ENCODE measurements at places on chromosomes 3 and 15. TPM values are rescaled to one million over a fixed set of nuclear protein-coding genes. Genes with fewer than 3 reads are reported as not detected.
A peak's percentile ranks its signal among the peaks of the same experiment; 100 is the strongest.

Gene MNS1
- polyA plus RNA-seq: 6.9 TPM

Gene SMCO1
- not detected for polyA plus RNA-seq

Gene EOMES
- polyA plus RNA-seq: 0.22 TPM

Gene GTF2E1
- polyA plus RNA-seq: 5.4 TPM

Gene CA12
- 242 TPM for polyA plus RNA-seq

Gene ZMYND10
- polyA plus RNA-seq: 10.0 TPM

Gene PRR23A
- not detected for polyA plus RNA-seq

Gene CELSR3
- polyA plus RNA-seq: 0.17 TPM

Gene ZNF80
- not detected for polyA plus RNA-seq

Gene NEK10
- polyA plus RNA-seq: 1.0 TPM

Gene FOXL2NB
- polyA plus RNA-seq: not detected

Gene APOD
- 12.9 TPM for polyA plus RNA-seq

Gene GOLGA6L4
- polyA plus RNA-seq: 3.0 TPM

Gene ABHD17C
- 20.6 TPM for polyA plus RNA-seq

Gene MTFMT
- polyA plus RNA-seq: 11.7 TPM

Gene CELF6
- 3.8 TPM for polyA plus RNA-seq

GRCh38 chr3:144375088-144375487 lies 403.5 kb downstream of the DIPK2A start:
- DNase-seq: no peak

GRCh38 chr3:188185717-188186251 lies 31.8 kb downstream of the LPP start:
- no peak for DNase-seq

- no peak for DNase-seq
Measured at GRCh38 chr3:186852994-186853393, 10.5 kb downstream of the ADIPOQ start.

- no peak for DNase-seq
Measured at GRCh38 chr3:53941184-53941583, 49.5 kb upstream of the SELENOK start.

- DNase-seq: peak; percentile 84
Measured at GRCh38 chr15:71651750-71652186, 158.6 kb upstream of the NR2E3 start.

DNA sequence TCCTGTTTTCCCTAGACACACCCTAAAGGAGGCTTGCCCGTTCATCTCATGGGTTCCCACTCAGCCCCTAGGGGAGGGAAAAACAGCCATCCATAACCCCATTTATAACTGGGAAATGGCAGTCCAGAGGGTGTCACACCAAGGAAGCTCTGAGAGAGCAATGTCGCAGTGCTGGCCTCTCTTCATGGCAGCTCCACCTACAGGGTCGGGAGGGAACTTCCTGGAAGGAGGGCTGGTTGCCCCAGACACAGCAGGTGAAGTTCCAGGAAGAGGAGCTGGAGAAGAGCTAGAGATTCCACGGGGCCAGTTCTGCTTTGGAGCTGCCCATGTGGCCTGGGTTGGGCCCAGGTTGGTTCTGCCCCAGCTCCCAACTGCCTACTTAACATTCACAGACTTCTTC lies 22.3 kb upstream of the LINGO1 start:
- DNase-seq: no peak

DNA sequence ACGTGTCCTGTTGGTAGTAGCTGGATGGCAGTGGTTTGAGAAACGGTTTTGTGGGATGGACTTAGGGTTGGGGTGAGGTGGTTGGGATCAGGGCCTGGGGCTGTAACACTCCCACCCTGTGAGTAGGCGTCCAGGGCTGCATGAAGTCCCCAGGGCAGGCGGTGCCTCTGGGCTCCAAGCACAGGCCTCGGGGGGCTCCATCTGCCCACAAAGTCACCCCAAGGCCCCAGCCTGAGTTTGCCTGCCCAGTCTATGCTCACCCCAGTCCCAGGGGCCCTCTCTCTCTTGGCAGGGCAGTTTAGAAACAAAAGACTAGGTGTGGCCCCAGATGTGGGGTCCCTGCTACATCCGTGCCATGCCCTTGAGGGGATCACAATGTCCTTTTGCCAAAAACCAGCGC lies 86.9 kb upstream of the PRR23E start:
- DNase-seq: no peak

GRCh38 chr3:53599771-53600170 lies 105.4 kb downstream of the CACNA1D start:
- DNase-seq: no peak

- DNase-seq: no peak
Measured at GRCh38 chr3:16063603-16064002, 110.9 kb upstream of the GALNT15 start.

- DNase-seq: no peak
Measured at GRCh38 chr3:170790647-170791046, 79.3 kb downstream of the RPL22L1 start.

GRCh38 chr3:151835751-151836525 lies 22.0 kb downstream of the AADAC start:
- DNase-seq: peak; percentile 32

- no peak for DNase-seq
Measured at GRCh38 chr3:139267300-139268246, 76.2 kb upstream of the MRPS22 start.

DNA sequence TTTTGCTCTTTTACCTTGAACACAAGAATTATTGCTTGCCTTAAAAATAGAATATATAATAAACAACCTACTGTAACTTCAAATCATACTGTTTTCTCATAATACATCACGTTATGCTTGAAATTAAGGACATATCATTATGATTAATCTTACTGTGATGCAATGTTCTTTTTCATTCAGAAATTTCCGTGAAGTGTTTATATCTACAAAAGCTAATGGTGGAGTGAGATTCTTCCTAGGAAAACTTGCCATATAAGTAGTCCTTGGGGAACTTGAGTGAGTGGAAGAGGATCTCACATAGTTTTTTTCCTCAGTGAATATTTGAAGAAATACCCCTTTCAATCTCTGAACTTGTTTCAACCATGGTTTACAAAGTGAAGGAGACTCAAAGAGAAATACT lies 498.7 kb upstream of the CBLB start:
- DNase-seq: no peak

DNA sequence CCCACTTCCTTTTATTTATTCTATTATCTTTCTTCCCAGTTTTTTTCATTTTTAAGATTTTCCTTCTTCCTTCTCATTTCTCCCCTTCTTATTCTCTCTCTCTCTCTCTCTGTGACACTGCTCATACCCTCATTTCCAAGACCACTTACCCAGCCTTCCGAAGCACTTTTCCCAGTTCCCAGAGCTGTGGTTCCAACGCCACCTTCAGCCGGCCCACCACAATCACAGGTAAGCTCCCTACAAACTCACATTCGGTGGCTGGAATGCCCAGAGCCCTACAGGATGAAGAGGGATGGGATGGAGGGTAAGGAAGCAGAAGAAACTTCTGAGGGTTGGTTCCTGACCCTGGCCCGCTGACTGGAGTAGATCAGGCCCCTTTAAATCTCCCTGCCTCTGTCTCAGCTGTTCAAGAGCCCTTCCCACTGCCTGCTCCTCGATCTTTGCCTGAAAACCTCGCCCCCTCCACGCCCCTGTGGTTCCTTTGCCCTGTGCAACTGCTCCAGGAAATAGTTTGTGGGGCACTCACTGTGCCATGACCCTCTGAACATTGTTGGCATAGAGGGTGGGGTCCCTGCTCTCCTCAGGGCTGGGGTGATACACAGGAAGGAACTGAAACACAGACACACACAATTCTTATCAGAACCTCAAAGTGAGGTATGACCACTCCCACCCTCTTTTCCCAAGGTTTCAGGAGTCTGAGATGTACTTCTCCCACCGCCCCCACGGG lies 4.8 kb downstream of the LPCAT4 start:
- no peak for DNase-seq

GRCh38 chr3:37852771-37853170 lies 8.9 kb upstream of the CTDSPL start:
- no peak for DNase-seq

GRCh38 chr3:170867143-170867937 lies 2.7 kb downstream of the RPL22L1 start:
- DNase-seq: no peak

- DNase-seq: no peak
Measured at GRCh38 chr15:66766282-66767230, 64.5 kb downstream of the SMAD6 start.

DNA sequence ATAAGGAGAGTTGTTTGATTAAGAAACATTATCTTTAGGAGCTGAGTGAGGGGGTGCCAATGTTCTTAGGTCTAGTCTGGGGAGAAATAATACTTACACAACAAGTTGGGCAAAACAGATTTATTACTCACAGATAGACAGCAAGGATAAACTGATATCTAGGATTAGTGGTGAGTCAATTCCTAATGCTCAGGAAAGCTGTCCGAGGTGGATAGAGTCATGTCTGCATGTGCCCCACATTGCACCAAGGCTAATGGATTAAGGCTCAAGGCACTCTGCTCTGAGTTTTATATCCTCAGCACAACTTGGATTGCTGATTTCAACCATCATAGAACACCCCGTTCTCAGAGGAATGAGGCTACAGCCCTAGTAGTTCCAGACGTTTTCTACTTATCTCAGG lies 1042.3 kb downstream of the OTOL1 start:
- DNase-seq: no peak

DNA sequence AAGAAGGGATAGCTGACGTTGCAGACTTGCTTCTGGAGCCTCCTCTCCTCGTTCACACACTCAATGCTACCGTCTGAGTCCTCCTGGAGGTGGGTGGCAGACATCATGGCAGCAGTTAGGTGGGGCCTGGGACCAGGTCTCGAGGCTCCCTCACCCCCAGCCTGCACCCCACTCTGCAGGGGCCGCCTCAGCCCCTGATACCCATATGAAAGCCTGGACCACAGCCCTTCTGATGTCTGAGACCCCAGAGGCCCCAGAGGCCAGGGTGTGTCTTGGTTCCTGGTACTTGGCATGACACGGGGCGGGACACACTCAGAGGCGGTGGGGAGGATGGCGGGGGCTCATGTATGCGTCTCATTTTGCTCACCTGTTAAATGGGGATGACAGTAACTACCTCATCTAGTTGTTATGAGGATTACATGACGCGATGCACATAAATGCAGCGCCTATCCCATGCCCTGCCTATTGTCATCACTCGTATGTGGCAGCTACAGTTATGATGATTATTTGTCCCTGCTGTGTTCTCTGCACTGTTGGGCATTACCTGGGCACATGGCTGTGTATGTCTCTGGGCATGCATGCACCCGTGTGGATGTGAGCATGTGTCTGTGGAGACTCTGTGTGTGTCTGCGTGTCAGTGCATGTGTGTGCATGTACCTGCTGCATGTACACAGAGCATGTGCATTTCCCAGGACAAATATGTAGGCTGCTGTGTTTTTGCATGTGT lies 39.9 kb downstream of the FEM1B start:
- no peak for DNase-seq

- no peak for DNase-seq
Measured at GRCh38 chr3:13851997-13852637, 27.8 kb downstream of the WNT7A start.

DNA sequence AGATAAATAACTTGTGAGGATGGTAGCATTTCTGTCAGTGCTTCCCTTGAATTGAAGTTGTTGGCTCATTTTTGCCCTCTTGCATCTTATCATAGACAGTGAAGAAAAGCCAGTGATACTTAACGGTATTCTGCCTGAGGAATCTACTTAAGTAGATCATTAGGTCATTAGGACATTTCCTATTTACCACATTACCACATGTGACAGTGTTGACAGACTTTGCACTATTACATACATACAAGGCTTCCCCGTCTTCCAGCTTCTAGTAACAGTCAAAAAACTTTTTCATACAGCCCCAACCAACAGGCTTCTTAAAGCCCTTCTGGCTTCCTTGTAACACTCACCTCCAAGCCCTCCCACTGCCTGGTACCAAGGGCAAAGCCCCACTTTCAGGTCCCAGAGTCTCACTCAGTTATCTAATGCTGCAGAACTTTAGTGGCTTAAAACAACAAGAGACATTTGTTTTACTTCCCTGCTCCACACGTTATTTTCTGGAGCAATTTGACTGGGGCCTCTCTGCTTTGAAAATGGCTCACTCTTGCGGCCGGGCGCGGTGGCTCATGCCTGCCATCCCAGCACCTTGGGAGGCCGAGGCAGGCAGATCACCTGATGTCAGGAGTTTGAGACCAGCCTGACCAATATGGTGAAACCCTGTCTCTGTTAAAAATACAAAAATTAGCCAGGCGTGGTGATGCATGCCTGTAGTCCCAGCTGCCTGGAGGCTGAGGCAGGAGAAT lies 40.0 kb downstream of the ASB7 start:
- no peak for DNase-seq
